ENCODE measurements at places on chromosomes 16 and 17.

DNA sequence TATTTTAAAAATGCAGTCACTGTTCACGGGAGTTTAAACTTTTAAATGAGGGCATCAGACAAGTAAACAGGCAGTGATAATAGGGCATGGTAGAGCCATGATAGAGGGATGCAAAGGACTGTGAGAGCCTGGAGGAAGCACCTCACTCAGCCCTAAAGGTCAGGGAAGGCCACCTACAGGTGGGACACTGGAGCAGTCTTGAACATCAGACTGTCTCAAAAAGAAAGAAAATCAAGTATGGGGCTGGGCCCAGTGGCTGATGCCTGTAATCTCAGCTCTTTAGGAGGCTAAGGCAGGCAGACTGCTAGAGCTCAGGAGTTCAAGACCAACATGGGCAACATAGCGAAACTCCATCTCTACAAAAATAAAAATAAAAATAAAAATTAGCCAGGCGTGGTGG is 31.0 kb upstream of the DHRS7B start:
- no peak for DNase-seq

- no peak for DNase-seq
Measured at GRCh38 chr16:28090646-28091377, 27.3 kb upstream of the GSG1L start.

DNA sequence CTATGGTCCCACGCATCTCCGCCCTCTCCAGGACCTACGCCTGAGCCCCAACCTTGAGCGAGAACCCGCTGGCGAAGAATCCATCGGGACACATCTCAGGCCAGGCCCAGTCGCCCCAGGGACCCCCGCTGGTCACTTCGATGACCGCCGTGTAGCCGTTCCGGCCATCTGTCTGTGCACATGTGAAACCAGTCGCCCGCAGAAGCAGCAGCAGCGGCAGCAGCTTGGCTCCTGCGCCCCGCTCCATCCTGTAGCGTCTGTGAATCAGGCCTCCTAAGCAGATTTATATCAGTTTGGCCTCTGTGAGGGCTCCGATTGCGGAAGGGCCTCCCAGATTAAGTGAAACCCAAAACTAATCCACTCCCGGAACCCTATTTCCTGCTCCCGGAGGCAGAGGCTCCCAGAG is at the start of gene VMO1:
Gene VMO1 (minus strand): TSS at position 259 of the 406 bp plus-strand sequence. CDS start 12 bp downstream, at position 247.
- no peak for DNase-seq

- no peak for DNase-seq
Measured at GRCh38 chr17:19334331-19334730, 28.2 kb downstream of the B9D1 start.

- DNase-seq, result no peak
Measured at GRCh38 chr16:56279132-56279531, 87.8 kb downstream of the GNAO1 start.

- DNase-seq, result peak; percentile 80
Measured at GRCh38 chr17:60421273-60422161, 772 bp upstream of the CHCT1 start.

DNA sequence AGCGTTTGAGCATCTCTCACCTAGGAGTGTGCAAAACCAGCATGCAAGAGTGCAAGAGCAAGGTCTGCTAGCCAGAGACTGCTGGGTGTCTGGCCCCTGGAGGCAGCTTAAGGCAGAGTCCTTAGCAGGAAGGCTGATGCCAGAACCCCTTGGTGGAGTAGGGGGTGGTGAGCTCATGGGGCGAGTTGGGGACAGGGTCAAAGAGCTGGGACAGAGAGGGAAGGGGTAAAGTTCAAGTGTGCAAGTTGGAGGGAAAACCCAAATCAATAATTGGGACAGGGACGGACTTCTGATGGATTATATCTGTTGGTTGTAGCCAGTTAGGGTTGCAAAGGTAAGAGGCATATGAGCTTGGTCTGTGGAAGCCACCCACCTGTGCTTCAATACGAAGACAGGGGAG is 443.6 kb upstream of the CDH5 start:
- DNase-seq, result no peak

- no peak for DNase-seq
Measured at GRCh38 chr16:59500601-59501000, 766.5 kb upstream of the GOT2 start.

DNA sequence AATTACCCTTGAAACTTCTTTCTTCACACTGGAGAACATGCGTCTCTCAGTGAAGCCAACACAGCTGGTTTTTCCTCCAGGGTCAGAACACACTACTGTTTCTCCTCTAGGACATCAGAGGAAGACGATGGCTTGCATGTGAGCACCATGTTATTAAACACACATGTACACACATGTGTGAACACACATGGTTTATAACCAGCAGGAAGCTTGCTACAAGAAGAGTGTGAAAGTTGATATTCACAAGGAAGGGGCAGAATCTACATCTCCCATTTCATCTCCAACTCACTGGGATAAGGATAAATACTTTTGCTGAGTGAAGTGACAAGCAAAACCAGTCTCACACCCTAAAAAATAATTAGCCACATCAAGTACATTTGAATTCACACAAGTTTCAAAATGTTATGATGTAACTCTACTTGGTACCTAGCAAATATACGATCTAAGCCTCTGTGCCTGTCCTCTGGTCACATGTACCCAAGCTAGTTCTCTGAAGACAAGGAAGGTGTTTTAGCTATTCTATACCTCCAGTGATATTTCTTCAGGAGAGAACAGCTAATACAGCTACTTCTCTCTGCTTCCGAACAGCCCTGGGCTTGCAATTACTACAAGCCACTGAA is 127.7 kb downstream of the PARN start:
- DNase-seq, result no peak

GRCh38 chr16:26606381-26607150 is 460.2 kb upstream of the C16orf82 start:
- no peak for DNase-seq

GRCh38 chr17:44360826-44361225 is 2.8 kb downstream of the FAM171A2 start:
- DNase-seq, result no peak

GRCh38 chr16:89765292-89765830 is 44.0 kb downstream of the ZNF276 start:
- DNase-seq, result no peak

GRCh38 chr17:64457156-64457555 is 8.2 kb downstream of the MILR1 start:
- no peak for DNase-seq

DNA sequence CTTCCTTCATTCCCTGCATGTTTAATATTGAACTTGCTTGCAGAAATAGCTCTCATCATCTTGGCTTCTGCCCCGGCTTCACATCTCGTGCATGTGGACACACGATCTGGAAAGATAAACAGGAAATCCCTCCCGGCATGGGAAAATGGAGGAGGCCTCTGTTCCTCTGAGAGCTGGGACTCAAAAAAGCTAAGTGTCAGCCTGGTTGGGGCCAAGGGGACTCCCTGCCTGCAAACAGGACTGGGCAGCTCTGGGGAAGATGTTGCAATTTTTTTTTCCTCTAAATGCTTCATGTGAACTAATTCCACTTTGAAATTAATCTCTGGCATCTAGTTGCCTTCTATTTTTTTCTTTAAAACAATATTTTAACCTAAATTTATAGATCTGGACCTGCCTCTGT is 24.8 kb downstream of the ITPRIPL2 start:
- DNase-seq, result no peak

DNA sequence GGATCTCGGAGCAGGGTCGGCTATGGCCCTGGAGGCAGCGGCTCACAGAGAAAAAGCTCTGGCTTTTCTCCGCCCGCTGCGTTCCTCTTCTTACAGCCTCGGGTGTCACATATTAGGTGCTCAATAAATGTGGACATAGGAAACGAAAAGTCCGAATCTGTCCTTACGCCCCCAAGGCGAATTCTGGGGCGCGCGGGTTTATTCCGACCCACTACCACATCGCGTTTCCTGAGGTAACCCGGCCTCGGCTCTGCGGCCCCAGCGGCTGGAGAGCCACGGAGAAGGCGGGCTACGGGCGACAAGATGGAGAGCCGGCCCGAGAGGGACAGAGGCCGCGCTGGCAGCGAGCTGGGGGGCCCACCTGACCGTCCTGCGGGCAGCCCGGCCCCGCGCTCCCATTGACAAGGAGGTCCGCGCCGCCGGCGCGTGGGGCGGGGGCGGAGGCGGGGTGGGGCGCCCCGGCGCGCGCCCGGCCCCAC is 573 bp upstream of the GNAO1 start:
- no peak for DNase-seq

DNA sequence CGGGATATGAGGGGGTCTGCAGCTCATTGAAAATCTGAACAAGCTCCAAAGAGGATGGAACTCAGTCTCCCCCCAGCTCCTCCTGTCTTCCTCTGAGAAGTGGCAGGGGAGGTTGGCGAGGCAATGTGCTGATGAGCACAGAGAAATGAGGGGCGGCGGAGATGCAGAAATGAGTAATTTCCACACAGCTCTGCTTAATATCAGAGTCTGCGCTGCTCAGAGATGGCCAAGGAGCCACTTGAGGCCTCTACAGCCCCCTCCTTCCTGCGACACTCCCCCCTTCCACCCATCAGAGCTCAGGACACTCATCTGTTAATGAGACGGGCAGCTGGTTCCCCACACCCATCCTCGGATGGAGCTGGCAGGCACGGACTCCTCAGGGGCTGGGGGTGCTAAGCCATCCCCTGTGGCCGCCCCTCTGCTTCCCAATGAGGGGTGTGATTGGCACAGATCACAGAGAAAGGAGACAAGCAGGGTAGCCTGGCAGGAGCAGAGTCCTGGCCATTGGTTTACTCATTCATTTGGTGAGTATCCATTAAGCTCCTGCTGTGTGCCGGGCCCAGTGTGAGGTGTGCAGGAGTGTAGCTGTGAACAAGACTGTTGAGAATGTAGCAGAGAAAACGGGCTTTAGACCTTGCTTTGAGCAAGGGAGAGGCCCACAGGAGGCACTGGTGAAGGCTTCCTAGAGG is 12.7 kb upstream of the CRHR1 start:
- DNase-seq, result no peak

DNA sequence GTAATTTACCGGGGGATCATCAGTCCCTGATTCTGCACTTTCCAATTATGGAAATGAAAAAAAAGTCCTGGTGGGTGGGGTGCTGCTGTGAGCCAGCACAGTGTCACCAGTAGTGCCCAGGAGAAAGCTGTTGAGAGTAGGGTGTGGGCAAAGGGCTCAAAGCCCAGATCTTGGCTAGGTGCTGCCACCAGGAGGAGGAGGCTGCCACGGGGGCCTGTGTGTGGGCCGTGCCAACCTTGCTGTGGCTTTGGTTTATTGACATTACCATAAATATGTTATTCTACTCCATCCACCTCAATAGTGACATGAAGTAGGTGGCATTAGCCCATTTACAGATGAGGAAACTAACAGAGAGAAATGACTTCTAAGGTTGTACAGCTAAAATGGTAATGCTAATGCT is 6.7 kb upstream of the PRPSAP2 start:
- no peak for DNase-seq

DNA sequence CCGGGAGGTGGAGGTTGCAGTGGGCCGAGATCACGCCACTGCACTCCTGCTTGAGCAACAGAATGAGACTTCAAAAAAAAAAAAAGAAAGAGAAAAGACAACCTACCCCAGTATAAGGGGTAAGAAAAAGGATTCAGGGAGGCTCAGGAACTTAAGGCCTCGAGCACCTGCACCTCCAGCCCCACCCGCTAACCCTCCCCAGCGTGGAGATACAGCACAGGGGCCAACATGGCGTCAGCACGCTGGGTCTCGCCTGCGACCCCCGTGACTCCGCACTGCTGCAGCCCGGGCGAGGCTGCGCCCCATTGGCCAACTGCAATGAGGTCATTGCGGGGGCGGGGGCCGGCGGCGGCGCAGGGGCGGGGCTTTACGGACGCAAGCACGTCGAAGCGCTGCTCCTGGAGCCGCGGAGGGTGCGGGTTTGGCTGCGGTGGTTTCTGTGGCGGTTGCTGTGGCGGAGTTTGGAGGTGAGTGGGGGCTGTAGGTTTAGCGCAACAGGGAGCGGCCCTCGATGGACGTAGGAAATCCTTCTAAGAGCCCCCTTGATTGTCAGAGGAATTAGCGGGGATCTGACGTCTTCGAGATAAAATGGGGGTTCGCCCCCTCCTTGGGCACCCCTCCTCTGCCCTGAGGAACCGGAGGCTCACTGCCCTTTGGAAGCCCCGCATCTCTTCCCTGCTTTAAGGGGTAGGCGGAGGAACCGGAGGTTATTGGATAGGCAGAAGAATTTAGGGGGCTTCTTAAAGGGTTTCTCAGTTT is at the start of gene ATP6V0A1:
Gene ATP6V0A1 (plus strand): TSS at position 382 of the 759 bp plus-strand sequence. CDS start 2,017 bp downstream, outside the sequence.
- peak; percentile 89 for DNase-seq

DNA sequence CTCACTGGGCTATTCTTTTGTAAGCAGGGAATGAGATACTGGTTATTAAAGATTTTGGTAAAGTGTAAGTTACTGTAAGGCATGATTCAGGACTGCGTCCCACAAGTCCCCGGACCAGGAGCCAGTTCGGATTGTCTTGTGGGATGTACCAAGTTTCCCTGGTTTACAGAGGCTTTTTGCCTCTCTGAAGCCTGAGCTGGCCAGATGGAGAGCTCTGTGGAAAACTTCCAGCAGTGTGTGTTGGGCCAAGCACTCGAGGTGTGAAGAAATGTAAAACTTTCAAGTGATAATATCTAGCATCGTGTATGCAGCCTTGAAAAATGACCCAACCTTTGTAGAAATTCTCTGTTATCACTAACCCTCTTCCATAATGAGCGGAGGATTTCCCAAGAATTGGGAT is 2.4 kb downstream of the EPN2 start:
- DNase-seq, result no peak

- DNase-seq, result no peak
Measured at GRCh38 chr17:2814049-2814448, 17.8 kb downstream of the RAP1GAP2 start.

DNA sequence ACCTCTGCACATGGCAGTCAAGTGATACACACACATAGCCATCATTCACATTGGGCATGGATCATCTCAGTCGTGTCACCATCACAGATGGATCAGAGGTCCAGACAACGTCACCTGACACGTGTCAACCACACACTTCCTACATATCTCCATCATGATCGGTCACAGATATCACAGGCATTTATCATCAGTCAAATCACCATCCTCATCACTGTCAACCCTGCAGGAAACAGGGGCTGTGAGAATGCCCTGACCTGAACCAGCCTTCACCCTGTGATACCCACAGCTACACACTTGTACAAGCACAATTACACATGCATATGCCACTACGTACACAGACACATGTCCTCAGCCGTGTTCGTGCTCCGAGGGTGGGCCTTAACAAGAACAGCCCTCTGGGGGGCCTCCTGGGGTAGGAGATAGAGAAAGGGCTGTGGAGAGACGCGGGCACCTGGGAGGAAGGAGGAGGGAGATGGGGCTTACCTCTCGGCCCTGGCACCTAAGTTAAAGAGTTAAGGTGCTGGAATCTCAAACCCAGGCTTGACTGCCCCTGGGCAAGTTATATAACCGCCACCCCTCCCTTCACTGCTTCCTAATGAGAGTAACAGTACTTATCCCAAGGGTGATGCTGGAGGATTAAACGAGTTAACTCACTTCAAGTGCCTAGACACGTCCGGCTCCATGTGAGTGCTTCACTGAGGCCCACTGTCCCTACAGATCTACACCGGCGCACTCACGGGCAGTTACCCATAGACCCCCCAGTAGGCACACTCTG is 1.1 kb downstream of the SLC12A4 start:
- no peak for DNase-seq

All from HuH-7.5 (cell line).